ENCODE measurements at places on chromosomes 6 and 20. TPM values are rescaled to one million over a fixed set of nuclear protein-coding genes. Genes with fewer than 3 reads are reported as not detected.

The MAN1A1 gene
- polyA plus RNA-seq = 7.1 TPM

The PDE7B gene
- polyA plus RNA-seq = 0.75 TPM

The SRC gene
- polyA plus RNA-seq = 0.63 TPM

The SLC17A2 gene
- not detected for polyA plus RNA-seq

The LHFPL5 gene
- polyA plus RNA-seq = not detected

The ALDH5A1 gene
- polyA plus RNA-seq = 18.5 TPM

The NEU1 gene
- polyA plus RNA-seq = 19.9 TPM

The SH3BGRL2 gene
- polyA plus RNA-seq = 0.74 TPM

DNA sequence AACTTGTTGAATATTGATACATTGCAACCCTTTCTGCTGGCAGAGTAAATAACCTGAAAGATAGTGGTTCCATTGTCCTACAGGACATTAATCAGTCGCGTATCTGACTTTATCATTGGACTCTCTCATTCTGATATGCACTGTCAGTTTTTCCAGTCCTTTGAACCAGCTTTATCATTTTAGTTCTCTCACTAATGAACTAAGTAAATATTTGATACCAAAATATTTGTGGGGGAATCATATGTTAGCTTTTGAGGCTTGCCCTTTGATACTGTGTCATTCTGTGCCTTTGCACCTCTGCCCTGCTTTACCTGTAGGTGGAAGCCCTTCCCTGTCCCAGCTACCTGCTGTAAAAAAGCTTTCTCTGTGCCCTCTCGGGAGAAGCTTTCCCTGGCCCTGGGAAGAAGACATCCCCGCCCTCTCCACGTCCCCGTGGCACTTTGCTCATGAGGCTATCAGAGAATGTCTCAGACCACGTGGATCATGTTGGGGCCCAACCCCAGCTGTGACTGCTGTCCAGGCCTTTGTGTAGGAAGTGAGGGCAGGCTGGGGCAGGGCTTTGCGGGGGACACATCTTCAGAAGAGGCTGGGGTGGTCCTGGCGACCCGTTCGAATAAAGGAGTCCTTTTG is 117.8 kb upstream of the NXT1 start:
- H3K36me3 ChIP-seq = no peaks in the 10 kb centered on the region
- no peaks in the 10 kb centered on the region for H3K27me3 ChIP-seq
- H3K4me1 ChIP-seq = no peaks in the 10 kb centered on the region
- H3K4me3 ChIP-seq = no peak overlapping the region

- H3K36me3 ChIP-seq = no peaks in the 10 kb centered on the region
- H3K27ac ChIP-seq = no peak overlapping the region
Measured at GRCh38 chr6:169864148-169865020, 113.0 kb downstream of the ERMARD start.

DNA sequence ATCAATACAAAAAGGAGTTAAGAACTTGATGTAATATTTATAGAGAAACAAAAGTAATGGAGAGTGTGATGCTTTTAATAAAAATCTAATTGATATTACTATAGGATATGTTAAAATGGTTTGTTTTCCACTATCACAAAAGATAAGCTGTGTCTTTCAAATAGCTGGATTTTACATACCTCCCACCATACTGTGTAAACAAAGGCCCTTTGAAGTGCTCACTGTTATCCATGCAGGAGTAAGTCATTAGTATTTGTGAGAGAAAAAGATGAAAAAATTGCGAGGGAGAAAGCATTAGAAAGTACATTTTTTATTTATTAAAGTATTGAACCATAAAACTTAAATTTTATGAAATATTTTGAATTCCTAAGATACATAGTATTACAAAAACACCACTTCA is 733.0 kb downstream of the GRIK2 start:
- no peak overlapping the region for H3K27ac ChIP-seq
- H3K4me3 ChIP-seq = no peak overlapping the region
- no peaks in the 10 kb centered on the region for H3K27me3 ChIP-seq
- H3K4me1 ChIP-seq = no peaks in the 10 kb centered on the region
- DNase-seq = no peak

GRCh38 chr20:57013741-57014140 is 252.7 kb downstream of the BMP7 start:
- H3K36me3 ChIP-seq = no peaks in the 10 kb centered on the region
- H3K4me3 ChIP-seq = no peak overlapping the region
- H3K27ac ChIP-seq = no peak overlapping the region
- no peaks in the 10 kb centered on the region for H3K4me1 ChIP-seq

DNA sequence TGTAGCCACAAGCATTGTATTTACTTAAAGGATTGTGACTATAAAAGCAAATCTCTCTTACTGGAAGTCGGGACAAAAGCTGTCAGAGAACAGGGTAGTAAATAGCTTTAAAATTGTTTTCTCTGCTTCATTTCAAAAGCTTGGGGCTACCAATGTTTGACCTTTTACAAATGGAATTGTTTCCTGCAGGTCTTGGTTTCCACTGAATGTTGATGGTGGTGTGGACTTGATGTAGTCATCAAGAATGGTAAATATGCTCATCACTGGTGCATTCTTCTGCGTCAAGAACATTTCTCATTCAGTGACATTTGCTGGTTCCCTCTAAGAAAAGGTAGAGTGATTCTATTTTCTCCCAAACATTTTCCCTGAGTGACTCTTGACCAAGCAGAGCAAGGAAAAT is 435.4 kb upstream of the KHDRBS2 start:
- no peaks in the 10 kb centered on the region for H3K36me3 ChIP-seq
- no peak overlapping the region for H3K4me3 ChIP-seq
- DNase-seq = no peak
- no peaks in the 10 kb centered on the region for H3K27me3 ChIP-seq
- H3K27ac ChIP-seq = no peak overlapping the region
- no peaks in the 10 kb centered on the region for H3K4me1 ChIP-seq

DNA sequence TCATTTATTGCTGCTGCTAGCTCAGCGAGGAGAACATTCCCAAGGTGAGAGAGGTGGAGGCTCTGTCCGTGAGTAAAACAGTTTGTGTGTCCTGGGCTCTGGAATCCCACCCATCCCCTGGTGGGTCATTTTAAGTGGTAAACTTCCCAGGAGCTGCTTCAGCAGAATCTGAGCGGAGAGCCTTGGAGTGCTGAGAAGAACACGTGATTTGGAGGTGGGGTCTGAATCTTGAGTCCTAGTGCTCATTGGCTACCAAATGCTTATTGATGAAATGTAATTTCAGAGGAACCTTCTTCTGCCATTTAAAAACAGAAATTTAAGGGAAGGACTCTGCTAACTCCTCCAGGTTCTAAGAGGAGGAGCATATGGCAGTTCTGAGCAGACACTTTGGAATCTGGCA is 132.4 kb downstream of the CDH26 start:
- no peaks in the 10 kb centered on the region for H3K4me1 ChIP-seq
- no peak for DNase-seq
- no peak overlapping the region for H3K27ac ChIP-seq
- H3K36me3 ChIP-seq = no peaks in the 10 kb centered on the region

- H3K4me1 ChIP-seq = peaks cover 3% of the 10 kb centered on the region
- no peaks in the 10 kb centered on the region for H3K27me3 ChIP-seq
- DNase-seq = no peak
- H3K4me3 ChIP-seq = no peak overlapping the region
Measured at GRCh38 chr6:158061709-158062461, 80.2 kb downstream of the SYNJ2 start.

GRCh38 chr20:22526512-22527012 is 57.8 kb downstream of the FOXA2 start:
- no peaks in the 10 kb centered on the region for H3K4me1 ChIP-seq
- DNase-seq = no peak
- H3K36me3 ChIP-seq = no peaks in the 10 kb centered on the region
- no peaks in the 10 kb centered on the region for H3K27me3 ChIP-seq

GRCh38 chr6:130107710-130108109 is 89.3 kb downstream of the L3MBTL3 start:
- no peaks in the 10 kb centered on the region for H3K36me3 ChIP-seq
- H3K4me3 ChIP-seq = no peak overlapping the region
- no peak for DNase-seq
- no peaks in the 10 kb centered on the region for H3K27me3 ChIP-seq
- H3K27ac ChIP-seq = no peak overlapping the region

DNA sequence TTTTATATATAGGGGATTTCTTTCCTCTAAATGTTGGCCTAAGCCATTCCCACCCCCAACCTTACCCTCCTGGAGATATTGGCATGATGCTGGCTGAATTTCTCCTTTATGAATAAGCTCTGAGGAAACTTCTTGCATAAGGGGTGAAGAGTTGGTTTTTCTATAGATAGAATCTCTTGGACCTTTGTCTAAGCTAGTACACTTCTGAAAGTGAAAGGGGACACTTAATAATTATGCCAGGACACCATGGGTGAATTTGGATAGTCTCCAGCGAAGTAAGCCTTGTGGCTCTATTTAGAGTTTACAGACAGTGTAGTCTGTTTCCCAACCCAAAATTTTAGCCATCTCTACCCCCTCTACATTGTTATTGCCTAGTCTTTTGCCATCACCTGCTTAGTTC is 27.1 kb upstream of the FABP7 start:
- no peak for DNase-seq
- no peaks in the 10 kb centered on the region for H3K27me3 ChIP-seq
- H3K4me1 ChIP-seq = peaks cover 8% of the 10 kb centered on the region
- H3K36me3 ChIP-seq = no peaks in the 10 kb centered on the region
- no peak overlapping the region for H3K4me3 ChIP-seq

DNA sequence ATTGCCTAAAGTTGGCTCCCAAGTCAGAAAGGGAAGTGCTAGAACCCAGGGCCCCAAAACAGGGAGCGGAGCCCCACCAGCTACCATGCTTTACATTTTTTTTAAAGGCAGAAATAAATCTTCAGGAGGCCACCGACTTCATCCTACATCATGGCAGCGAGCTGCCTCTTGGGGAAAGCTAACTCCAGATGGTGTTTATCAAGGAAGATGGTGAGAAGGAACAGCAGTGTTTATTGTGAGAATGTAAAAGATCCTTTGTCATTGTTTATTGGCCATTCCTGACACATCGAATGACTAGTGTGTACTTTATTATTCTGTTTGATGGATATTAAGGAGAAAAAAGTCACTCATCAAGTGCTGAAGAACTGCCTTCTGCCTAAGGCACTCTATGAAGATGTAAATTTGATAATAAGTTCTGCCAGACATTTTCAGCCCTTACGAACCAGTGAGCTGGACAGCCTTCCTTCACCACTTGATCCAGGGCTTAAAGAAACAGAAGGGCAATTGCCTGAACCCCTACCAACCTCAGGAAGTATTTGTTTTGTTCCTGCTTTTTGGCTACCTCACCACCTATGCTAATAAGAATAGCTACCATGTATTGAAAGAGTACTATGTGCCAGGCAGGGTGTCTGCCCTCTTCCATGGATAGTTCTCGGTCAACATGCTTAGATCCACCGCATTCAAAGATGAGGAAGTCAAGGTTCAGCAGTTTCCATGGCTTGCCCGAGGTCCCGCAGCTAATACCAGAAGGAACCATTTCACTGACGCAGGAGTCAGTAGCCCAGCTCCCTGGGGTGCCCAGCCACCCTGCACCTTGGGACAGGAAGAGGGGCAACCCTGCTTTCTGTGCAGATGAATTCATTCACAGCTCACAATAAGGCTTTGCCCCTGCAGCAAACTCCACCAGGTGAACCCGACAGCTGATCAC is 194.7 kb upstream of the RREB1 start:
- no peaks in the 10 kb centered on the region for H3K36me3 ChIP-seq
- H3K4me1 ChIP-seq = peaks cover 3% of the 10 kb centered on the region
- H3K27me3 ChIP-seq = no peaks in the 10 kb centered on the region
- no peak overlapping the region for H3K27ac ChIP-seq
- DNase-seq = no peak

DNA sequence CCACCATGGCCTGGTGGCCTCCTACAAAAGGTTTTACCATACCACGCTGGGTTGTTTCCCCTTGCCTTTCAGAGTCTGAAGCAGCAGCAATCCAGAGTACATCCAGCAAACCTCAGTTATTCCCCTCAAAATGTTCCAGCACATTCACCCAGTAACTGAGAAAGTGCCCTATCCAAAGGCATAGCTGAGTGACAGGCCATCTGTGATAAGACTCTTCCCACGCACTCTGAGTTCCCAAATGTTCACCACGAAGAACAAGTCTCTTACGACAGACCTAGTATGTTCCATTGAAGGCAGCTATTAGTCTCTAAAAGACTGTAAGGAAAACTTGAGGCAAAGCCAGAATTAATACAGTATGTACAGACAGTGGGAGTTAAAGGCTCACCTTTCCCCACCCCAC is 31.6 kb upstream of the C20orf144 start:
- H3K27me3 ChIP-seq = no peaks in the 10 kb centered on the region
- H3K4me1 ChIP-seq = no peaks in the 10 kb centered on the region
- H3K36me3 ChIP-seq = peaks cover 8% of the 10 kb centered on the region
- DNase-seq = no peak

- no peaks in the 10 kb centered on the region for H3K27me3 ChIP-seq
- no peak for DNase-seq
Measured at GRCh38 chr6:37204014-37204751, 34.2 kb downstream of the PIM1 start.

Measured in naive thymus-derived CD4-positive, alpha-beta T cell (primary cell).